Activated CD8-positive, alpha-beta T cell treated with anti-CD3 and anti-CD28 coated beads, Interleukin-2, amount 10 ng/mL, durations not matched to agents 7 days and 5 days (primary cell): ENCODE measurements at places on chromosomes 7 and 10.

GRCh38 chr7:14521183-14521582, 381.4 kb downstream of the DGKB start:
- no peak for DNase-seq

DNA sequence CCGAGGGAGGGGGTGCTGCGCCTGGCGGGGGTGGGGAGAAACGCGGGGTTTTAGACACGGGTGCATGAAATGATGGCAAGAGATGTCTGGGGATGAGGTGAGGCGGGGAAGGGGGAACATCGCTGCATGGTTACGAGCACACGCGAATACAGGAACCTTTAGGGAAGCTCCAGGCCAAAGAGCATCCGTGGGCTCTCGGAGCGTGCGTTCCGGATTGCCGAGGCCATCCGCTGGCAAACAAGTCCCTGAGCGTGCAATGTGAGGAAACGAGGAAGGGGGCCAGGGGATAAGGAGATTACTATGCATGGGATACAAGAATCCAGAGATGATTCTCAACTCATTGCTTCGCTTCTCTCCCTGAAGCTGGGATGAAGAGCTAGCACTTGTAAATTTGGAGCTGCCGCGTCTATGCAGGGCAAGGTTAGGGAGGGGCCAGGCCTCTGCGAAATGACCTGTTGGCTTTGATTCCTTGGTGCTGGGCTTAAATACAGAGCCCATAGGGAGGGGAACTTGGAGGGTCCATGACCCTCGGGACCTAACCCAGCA, 520 bp upstream of the WNT2 start:
- no peak for DNase-seq

DNA sequence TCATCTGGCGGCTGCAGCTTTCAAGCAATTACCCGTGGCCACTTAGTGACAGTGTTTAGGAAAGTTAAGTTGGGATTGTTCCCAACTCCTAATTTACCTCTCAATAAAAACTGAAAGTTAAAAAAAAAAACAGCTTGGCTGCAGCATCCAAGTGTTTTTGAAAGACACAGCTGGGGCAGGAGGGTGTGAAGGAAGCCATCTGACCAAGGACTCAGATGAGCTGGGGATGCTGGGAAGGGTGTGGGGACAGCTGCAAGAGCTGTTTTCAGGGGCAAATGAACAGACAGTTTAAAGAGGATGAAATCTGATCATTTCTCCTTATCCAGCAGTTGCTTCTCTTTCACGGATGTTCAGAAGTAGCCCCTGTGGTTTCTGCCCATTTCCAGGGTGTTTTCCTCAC, 129.2 kb upstream of the CDCA7L start:
- no peak for DNase-seq

- DNase-seq: no peak
Observed at GRCh38 chr7:88268051-88268450, 38.6 kb downstream of the STEAP4 start.

DNA sequence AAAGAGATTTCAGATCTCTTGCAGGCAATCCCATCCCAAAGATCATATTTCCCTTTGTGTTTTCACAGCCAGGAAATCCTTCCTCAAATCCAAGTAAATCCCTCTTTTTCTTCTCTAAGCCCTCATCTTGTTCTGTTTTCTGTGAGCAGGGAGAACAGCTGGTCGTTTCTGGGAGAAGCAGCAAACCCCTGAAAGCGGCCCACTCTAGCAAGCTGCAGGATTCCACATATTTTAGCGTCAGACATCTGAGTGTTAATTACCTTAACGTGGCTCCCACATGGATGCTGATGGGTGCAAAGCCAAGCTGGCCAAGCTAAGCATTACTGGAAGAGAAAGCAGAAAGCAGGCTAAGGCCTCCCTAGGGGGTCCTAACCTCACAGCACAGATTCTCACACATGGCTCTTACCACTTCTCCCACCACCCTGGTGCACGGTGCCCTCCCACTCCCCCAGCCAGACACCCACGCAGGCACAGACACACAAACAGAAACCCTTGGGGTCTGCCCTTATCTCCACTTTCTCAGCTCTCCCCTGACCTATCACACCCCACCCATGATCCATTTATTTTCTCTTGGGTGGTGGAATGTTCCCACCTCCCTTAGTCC, 551.0 kb upstream of the AUTS2 start:
- DNase-seq: no peak

DNA sequence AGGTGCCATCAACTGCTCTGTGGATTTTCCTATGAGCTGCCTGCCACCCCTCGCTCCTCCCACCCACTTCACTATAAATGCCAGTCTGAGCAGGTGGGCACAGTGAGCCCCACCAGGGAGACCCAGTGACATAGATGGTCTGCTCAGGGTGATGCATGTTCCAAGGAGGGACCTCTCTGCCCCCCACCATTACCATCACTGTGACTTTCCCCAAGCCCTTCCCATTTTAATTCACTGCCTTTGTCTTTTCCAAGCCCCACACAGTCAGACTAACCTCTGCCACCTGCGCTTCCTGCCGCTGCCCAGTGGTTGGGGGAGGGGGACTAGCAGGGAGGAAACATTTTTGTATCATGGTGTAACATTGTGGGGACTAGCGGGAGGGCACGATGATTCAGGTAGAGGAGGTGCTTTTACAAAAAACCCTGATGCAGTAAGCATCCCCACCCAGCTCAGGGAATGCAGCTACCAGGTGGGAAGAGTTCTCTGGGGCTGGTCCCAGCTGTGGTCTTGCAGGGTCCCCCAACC, 24.6 kb downstream of the PRSS2 start:
- peak; percentile 70 for DNase-seq

- no peak for DNase-seq
Observed at GRCh38 chr7:37111459-37111858, 337.2 kb downstream of the ELMO1 start.

DNA sequence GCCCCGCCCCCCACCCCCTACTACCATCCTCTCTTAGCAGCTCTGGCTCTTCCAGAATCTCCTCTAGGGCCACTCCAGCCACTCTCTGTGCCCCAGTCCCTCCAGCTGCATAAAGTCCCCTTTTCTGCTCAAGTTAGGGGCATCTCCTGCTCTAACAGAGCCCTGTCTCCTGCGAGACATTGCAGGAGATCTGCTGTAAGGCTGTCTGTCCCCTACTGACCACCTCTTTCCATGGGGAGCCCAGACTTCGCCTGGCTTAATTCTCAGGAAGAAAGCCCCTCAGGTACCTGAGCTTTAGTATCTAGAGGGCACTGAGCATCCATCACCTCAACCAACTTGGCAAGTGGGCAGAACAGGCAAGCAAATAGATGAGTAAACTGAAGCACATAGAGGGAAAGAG, 200.7 kb upstream of the ZMIZ1 start:
- no peak for DNase-seq

DNA sequence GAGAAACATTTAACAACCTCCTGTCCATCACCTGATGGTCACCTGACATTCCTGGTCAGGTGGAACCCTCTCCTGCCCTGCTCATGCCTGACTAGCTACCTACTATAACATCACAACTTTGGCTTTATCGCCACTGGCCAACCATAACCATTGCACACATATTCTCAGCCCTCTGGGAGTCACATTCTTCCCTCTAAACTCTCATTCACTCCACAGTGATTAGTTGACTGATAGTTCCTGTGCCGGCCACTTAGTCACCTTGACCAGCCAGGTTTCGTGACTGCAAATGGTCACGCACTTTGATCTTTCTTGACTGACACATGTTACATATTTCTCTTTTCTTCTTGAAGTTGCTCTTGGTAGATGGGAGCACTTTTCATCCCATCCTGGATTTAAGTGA, 50.1 kb downstream of the GNAI1 start:
- DNase-seq: no peak

DNA sequence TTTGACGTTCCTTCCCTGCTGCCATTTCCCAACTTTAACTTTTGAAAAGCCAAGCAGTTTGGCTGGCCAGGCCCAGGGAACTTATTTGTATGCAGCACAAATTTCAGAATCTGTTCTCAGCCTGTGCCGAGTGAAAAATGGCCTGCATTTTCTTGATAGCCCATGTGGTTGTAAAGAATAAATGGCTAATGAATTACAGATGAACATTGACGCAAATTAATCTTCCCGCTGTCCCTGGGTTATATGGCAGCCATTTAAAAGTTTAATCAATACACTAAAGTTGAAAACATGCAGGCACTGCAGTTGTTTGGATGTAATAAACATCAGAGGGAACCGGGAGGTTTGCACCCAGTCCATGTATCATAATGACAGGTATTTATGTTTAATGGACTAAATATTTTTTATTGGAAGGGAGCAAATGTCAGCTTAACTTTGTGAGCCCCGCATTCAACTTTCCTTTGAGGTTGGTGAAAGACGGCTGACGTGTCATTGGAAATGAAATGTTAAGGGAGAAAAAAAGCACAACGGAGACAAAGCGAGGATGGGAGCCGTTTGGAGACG, 1092.4 kb downstream of the LRMDA start:
- DNase-seq: no peak

- no peak for DNase-seq
Observed at GRCh38 chr10:93468461-93469213, 13.5 kb downstream of the MYOF start.

DNA sequence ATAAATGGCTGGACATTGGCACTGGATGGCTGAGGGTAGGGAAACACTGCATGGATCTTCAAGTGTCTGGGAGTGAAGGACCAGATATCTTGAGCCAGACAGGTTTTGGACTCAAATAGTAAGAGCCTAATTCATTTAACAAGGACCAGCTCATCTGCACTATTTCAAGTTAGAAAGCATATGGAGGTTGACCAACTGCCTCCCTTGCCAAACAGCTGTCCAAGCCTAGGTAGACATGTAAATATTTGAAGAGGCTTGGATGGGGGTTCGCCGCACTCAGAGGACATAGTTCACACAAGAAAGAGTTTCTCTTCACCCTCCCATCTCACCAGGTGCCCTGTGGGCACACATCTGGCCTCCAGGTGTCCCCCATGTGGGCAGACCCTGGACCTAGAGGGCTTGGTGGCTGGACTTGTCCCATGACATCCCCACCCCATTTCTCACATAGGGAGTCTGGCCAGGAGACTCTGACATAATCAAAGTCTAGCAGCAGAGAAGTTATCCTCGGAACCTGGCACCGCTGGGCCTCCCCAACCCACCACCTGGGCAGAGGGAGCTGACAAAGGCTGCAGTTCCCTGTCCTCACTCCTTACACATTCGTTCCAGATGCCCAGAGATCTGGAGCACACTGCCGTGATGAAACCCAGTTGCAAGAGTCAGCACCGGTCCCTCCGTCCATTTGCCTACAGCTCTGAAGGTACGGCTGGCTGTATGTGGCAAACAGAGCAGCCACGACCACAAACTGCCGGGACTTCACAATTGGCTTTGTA, 116.9 kb upstream of the GDF10 start:
- no peak for DNase-seq

GRCh38 chr7:40799-41750, 151.3 kb upstream of the FAM20C start:
- peak; percentile 9 for DNase-seq

- DNase-seq: no peak
Observed at GRCh38 chr10:8047452-8048280, 6.8 kb upstream of the GATA3 start.

DNA sequence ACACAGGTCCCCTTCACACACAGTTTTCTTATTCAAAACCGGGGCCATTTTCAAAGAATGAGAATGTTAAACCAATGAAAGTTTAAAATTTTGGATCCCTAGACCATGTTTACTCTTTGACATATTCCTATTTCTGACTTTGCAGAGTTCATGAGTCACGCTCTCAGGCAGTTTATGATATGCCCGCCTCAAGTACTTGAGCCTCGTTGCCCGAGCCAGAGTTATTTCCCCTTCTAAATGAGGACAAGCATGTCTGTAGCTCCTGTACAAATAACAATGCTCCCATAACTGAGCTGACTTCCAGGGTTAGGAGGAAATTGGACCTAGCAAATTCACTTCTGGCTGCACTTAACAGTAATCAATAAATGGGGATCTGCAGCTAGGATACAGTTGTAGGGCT, 87.9 kb upstream of the PDE1C start:
- DNase-seq: no peak

GRCh38 chr10:97823734-97824133, 25.9 kb upstream of the GOLGA7B start:
- DNase-seq: no peak

DNA sequence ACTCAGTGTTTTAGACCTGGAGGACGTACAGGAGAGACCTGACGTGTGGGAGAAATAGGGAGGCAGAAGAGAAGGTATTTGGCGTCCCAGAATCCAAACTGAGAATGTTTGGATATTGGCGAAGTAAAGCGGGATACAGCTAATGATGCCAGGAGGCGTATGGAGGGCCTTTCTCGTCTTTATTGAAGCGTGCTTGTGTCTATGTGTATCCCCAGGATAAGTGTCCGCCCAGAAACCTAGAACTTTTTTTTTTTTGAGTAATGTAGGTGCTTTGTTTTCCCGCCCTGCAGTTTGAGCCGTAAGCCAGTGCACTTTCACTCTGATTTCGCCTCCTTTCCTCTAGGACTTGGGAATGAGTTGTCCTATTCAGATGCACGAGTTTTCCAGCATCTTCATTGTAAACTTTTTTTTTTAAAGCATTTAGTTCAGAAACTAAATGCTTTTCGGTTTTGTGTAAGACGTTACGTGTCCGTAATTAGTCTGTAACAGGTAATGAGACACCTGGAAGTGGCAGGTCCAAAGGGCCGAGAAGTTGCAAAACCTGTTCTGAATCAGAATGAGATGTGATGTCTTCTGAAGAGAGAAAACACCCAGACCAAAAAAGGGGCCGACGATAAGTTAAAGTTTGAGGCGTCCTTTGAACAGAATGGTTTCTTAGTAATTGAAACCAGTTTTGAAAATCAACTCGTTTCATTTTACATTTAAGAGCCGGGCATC, 746 bp downstream of the ARL5B start:
- DNase-seq: peak; percentile 39

DNA sequence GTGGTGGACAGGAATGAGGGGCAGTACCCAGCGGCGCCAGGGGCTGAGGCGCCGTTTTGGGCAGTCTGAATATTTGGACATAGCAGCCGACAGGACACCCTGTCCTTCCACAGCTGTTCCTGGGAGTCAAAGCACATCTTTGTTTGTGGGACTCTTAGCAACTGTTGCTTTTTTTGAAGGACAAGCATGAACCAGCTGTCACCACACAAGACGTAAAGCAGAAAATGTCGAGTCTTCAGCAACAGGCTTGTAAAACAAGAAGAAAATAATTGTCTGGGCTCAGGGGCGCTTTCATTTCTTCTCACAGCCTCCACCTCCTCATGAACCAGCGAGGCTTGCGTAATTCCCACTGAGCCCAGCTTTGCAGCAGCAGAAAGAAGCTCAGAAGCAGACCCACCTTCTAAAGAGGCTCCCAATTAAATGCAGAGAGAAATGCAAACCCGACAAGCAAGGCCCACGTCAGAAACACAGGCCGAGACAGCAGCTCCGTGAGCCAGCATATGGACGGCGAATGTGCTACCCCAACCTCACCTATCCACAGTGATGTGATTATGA, 68.9 kb upstream of the DNAAF5 start:
- no peak for DNase-seq

DNA sequence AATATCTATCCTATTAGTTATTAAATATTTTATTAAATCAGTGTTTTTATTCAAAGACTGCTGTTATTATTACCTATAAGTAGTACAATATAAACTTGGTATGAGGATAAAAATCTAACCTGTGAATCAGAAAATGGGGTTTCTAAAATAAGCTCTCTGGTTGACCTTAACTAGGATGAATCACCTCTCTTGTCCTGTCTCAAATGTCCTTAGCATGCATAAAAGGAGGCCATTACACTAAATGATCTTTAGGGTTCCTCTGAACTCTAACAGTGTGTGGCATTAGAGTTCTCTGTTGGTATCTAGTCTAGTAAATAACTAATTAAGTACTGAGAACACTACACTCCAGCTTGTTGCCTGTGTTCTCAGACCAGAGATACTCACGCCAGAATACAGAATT, 143.1 kb upstream of the LRRTM3 start:
- no peak for DNase-seq
